ENCODE measurements at places on chromosomes 5 and 9.

- no peak for DNase-seq
Measured at GRCh38 chr9:88056876-88057275, 81.4 kb downstream of the SPATA31C2 start.

- DNase-seq: no peak
Measured at GRCh38 chr9:4740388-4740637, 689 bp downstream of the AK3 start.

DNA sequence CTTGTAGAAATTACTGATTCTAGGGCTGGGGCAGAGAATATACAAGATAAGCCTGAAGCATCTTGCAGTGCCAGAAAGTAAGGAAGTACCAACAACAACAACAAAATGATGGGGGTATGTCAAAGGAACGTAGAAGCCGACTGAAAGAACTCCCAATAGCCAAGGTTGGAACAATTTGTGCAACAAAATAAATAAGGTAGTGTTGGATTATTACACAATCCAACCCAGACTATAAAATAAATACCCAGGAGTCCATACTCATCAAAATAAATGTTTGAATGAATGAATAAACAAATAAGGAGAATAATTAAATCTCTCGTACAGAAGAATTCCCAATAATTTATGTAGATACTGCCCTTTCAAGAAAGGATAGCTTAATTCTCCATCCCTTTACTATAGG is 31.1 kb upstream of the GNAQ start:
- no peak for DNase-seq

DNA sequence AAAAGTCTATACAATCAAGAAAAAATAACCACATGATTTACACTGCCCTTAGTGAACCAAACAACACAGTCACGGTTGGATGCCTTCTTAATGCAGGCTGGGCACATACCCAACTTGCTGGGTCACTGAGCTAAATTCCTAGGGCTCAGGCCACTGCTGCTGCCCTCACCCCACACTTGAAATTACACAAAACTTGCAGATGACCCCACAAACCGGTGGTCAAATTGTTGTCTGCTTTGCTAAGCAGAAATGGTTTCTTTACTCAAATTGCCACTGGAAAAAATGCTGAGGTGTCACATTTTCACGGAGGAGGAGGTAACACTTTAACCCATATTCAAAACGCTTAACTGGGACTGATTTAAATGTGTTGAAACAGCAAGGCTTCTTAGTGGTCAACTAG is 62.4 kb downstream of the HMHB1 start:
- DNase-seq: no peak

GRCh38 chr5:170181902-170182301 is 50.9 kb upstream of the C5orf58 start:
- no peak for DNase-seq

- no peak for DNase-seq
Measured at GRCh38 chr9:127987103-127987614, 6.4 kb upstream of the EEIG1 start.

GRCh38 chr9:22657713-22658112 is 211.1 kb downstream of the DMRTA1 start:
- no peak for DNase-seq

DNA sequence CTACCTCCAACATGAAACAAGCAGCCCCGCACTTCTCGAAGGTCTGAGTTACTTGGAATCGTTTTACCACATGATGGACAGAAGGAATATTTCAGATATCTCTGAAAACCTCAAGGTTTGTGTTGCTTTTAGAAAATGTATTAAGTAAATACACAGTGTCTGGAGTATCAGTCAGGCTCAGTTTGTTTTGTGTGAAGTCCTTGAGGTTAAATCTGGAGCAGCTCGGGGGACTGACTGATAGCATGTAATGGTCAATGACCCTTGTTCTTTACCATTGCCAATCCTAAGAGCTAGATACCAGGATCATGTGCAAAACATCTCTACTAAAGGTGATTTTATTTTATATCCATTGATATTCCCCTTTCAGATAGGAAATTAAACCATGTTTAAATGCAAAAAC is 26.9 kb upstream of the LNPEP start:
- no peak for DNase-seq

DNA sequence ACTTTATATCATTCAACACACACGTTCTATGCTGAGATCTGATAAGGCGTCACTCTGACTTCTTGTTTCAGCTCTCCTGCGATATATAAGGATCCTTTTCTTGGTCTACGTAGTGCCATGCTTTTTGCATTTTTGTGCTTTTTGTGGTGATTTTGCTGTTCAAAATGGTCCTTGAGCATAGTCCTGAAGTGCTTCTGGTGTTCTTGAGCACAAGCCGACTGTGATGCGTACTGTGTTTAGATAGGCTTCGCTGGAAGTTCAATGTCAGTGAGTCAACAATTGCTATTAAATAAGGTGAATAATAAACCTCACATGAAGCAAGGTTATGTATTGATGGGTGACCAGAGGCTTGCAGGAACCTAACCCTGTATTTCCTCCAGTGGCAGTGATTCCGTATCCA is 46.8 kb downstream of the ACO1 start:
- DNase-seq: no peak

DNA sequence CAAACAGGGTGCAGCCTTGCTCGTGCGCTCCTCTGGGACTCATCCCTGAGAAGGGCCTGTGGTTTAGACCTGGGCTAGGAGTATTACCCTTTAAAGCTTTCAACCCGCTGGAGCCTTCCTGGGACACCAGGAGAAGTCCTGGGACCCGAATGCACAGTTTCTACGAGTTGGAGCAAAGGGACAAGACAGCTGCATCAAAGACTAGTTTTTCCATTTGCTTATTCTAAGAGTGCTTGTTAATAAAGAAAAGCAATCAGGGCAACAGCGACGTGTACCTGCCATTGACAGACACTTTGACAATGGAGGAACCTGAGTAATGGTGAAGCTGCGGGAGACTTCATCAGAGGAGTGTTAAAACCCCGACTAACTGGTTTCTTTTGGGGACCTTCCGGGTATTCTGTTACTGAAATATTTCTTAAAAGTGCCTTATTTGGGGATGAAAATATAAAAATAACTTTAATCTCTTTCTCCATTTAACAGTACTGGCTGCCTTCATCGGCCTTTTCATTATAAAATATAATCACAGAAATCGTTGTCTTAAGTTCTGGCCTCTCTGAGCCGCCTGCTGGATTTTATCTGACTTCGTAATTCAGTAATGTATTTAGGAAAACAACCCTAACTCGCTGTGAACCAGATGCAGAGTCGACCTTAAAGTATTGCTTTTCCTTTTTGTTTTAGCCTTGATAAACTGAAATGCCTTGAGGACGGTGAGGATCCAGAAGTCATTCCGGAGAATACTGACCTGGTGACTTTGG is 732 bp downstream of the SNAPC3 start:
- DNase-seq: no peak

DNA sequence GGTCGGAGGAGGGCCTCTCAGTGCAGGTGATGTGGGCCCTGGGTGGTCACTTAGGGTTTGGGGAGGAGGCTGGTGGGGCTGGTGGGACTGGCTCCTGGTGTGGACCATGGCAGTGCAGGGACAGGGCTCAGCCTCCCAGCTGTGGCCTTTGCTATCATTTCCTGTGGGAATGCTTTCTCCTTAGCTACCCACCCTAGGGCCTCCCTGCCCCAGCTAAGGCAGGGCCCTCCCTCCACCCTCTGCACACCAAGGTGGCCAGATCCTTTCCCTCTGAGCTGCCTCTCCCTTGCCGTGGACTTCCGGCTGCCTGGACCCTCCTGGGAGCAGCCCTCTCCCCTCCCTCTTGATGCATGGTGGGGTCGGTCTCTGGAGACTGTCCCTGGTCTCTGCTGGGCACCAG is 22.7 kb upstream of the ARSI start:
- no peak for DNase-seq

GRCh38 chr5:143231973-143232812 is 171.3 kb downstream of the NR3C1 start:
- DNase-seq: no peak

DNA sequence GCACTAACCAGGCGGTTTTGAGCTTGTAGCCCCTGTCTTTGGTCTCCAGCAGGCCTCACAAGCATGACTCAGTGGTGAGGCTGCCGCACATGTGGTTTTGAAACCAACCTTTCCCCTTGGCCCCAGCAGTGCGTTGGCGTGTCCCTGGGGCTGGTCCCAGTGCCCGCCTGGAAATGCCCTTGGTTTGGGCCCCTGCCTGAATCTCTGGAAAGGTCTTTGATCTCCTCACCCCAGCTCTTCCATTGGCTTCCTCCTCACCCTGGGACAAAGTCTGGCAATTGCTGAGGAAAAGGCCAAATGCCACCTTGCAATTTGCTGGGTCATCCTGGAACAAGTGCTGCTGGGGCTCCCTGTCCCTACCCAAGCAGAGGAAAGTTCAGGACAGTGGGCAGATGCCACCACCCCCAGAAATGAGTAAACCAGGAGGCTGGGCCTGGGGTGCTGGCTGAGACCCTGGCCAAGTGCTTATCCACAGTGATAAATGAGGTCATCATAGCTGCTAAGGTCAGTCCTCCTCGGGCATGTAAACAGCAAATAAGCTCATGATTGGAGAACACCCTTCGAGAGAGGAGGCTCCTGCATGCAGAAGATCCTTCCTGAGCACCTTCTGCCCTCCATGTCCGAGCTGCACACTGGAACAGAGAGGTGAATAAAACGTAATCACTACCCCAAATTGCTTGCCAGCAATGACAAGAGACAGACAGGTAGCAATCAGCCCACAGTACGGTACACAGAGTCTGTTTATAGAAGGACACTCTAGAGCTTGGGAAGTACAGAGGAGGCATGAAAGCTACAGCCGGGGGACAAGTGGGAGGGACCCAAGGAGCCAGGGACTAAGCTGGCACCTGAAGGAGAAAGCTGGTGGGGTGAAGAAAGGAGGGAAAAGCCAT is 98.9 kb upstream of the CPEB4 start:
- DNase-seq: no peak

DNA sequence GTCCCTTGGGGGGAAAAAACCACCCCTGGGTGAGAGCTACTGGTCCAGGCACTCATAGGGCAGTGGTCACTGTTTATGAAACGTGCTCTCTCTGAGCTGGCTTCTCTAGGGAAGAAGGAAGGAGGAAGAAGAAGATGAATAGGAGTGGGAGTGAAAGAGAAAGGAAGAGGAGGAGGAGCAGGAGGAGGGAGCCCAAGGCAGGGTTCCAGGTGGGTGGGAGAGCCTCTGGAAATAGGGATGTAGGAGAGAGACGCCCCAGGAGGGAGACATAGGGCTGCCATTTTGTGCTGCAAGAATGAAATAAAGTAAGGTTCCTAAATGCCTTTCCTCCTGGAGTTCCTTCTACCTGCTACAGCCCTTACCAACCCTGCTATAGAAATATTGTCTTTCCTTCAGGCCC is 65.7 kb downstream of the PCDH1 start:
- no peak for DNase-seq

- DNase-seq: no peak
Measured at GRCh38 chr5:5881294-5881693, 458.8 kb downstream of the ICE1 start.

DNA sequence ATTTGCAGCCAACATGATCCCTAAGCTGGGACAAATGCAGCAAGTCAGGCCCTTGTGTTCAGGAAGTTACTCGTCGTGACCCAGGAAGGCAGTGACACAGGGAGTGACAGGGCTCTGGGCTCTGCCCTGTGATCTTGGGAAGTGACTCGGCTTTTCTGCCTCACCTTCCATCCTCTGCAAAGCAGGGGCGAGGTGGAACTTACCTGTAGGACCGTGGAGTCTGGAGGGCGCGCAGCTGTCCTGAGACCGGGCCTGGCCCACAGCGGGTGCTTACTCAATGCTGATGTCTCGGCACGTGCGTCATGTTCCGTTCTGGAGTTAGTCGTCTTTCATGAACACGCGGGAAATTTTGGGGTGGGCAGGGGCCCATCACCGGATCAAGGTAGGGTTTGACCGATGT is 22.8 kb upstream of the LPCAT1 start:
- DNase-seq: no peak

DNA sequence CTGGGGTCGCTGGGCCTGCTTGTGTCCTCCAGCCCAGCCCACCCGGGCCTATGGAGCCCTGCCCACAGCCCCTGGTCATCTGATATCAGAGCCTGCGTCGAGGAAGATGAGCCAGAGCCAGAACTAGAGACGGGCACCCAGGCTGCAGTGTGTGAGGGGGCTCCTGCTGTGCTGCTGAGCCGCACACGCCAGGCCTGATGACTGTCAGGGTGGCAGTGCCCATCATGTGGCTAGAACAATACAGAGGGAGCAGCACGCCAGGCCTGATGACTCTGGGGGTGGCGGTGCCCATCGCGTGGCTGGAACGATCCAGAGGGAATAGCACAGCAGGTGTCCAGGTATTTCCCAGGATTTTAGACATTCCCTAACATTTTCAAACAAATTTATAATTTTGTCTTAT is 9.2 kb upstream of the LRRC14B start:
- DNase-seq: no peak

DNA sequence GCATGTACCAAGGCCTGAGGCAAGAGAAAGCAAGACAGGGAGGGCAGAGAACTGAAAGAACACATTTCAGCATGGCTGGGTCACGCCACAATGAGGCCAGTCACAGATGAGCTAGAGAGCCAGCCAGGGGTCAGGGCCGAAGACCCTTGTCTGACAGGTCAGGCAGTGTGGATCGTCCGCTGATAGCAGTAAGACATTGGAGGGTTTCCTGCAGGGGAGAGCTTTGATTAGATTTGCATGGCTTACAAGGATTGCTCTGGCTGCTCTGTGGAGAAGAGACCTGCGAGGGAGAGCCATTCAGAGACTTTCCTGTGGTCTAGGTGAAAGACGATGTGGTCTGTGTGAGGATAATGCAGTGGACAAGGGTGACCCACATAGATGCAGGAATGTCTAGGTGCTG is 93.1 kb downstream of the RALGPS1 start:
- no peak for DNase-seq

Data from right renal cortex interstitium (tissue), 3 donors.